ENCODE measurements at places on chromosomes 5 and 9.

DNA sequence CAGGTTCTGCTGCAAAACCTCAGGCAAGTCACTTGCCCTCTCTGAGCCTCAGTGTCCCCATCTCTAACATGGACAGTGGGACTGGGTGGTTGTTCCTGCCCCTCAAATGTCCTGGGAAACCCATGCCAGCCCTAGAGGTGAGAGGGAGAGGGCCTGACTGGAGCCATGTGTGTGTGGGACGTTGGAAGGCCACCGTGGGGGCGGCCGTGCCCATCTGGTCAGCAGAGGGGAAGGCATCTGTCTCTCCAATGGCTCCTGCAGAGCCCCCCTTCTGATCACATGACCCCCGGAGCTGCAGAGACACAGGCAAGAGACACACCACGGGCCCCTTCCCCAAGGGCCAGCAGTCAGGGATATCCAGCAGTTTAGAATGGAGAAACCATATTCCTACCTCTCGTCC is 1.7 kb downstream of the DNM1 start:
- no peak for DNase-seq

DNA sequence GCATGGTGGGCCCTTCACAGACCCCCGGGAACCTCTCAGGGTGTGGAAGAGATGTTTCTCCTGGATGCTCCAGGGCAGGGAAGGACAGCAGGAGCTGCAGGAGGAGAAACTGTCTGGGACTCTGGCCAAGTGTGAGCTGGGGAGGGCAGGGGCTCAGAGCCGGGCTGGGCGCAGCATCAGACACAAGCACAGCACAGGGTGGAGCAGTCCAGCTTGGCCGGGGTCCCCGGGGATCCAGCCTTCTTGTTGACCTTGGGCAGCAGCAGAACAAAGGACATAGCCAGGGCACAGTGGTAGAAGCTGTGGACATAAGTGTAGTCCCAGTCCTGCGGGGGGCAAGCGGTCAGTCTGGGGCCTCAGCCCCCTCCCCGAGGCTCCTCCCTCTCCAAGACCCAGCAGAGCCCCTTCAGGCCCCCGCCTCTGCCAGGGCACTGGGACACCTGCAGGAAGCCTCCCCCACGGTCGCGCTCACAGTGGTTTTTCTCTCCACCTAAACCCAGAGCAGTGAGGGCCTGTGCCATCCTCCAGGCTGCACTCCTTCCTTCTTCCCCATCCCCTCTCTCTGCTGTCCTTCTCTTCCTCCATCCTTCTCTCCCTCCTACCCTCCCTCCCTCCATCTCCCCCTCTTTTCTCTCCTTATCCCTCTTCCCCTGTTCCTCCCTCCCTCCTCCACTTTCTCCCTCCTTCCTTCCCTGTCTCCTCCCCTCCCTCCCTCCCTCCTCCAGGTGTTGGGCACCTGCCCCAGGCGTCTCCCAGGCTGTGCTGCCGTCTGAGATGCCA is 10.1 kb downstream of the MYMK start:
- DNase-seq: peak; percentile 23

DNA sequence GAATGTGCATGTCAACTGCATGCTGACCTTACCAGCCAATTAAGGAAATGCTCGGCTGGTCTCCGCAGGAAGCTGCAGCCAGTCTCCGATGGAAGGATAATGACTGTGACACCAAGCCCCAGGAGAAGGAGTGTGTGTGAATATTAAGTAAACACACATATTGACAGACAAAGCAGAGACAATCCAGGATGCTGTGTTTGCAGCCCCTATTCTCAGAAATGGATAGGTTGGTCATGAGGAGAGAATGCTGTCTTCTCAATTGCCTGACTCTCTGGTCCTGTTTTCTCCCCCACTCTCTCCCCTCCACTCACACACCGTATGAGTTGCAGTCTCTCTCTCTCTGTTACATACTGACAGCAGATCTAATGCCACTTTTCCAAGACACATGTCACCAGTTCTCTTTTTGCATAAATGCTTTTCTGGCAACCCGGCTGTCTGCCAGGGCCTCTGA is 85.7 kb downstream of the EPB41L4A start:
- DNase-seq: no peak

DNA sequence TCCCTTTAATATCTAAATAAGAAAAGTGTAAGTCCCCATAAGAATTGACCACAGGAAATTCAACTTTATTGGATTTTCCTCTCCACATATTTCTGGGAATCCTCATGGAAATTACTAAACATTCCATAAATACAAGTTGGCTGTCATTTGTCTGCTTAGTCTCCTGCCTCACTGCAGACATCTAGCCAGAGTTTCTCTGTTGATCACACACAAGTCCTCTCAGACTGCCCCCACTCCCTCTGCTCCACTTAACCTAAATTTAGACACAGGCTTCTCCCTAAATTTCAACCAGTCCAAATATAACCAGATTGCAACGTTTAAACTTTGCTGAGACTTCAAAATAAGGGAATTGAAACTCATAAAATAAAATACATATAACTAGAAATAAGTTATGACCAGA is 982.1 kb downstream of the DTWD2 start:
- no peak for DNase-seq

GRCh38 chr5:172579403-172579990 is 61.6 kb upstream of the NEURL1B start:
- no peak for DNase-seq

- DNase-seq: peak; percentile 9
Measured at GRCh38 chr9:16626577-16627130, 243.8 kb downstream of the BNC2 start.

DNA sequence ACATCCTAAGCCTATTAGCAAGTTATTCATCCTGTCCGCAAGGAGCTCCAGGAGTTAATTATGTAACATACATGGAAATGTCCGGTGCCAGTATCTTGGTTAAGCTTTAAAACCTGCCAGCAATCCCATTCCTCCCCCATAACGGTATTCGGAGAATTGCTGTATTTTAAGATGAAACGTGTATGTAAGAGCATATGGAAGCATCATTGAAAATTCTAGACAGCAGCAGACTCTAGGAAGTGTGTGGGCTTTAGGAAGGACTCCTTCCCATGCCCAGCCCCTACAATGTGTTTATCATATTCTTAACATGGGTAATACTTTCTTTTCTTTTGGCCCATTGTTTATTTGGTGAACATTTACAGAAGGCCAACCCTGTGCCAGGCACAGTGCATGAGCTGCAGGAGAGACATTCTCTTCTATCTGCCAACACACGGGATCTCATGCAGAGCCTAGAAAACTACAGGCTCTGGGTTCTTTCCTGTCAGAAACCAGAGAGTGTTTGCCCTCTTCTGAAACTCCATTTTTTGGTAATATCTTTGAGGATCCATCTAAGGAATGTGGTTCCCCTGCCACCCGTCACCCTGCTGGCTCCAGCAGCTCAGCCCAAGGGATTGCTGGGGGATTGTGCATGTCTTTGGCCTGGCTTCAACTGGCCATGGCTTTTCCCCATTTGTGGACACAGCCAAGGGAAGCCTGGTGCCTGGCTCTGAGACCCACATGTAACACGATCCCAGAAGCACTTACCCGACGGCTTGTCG is 15.1 kb downstream of the ANGPTL2 start:
- no peak for DNase-seq

DNA sequence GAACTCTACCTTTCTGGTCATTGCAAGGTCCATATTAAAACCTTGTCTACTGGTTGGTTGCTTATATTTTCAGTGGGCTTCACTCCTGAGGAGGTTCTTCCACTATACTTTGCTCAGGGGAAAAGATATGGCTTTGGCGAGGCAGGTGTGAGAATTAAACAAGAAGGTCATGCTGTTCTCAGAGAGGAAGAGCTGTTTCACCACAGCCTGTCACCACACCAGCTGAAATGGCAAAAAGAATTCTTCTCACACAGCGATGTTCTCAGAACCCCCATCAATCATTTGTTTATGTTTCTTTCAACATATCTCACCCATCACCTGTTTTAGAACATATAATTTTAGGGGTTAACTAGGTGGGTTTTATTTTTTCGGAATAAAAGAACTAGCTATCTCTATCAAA is 38.6 kb downstream of the CAPSL start:
- no peak for DNase-seq

GRCh38 chr9:111559000-111559610 is 34.1 kb downstream of the ZNF483 start:
- DNase-seq: no peak

GRCh38 chr5:72621576-72621975 is 114.4 kb upstream of the ZNF366 start:
- no peak for DNase-seq

DNA sequence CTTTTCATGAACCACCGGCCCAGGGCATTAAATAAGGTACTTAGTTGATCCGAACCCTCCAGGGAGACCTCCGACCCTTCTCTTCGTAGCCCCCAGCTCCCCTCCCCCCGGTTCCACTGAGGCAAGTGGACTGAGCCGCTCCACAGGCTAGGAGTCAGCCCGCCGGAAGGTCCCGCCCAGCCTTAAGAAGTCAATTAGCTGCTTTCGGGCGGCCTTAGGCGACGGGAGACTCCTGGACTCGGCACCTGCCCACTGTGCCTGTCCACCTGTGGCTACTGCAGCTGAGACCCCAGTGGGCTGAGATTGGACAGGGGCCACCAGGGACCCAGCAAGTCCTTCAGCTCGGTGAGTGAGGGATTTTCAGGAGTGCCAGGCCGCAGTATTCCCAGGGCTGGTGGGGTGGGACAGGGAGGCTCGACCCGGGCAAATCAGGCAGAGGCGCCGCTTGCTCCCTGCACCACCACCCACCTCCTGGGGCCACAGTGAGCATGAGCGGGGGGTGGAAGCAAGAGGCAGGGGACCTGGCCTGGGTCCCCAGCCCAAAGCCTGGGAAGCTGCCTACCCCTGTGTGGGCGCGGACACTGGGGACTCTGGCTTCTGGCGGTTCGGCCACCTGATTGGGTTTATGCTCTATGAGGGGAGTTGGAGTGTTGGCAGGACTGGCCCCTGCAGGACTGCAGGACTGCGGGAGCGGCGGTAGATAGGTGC is 39.6 kb upstream of the SPATA31E1 start:
- no peak for DNase-seq

GRCh38 chr9:130962418-130963316 is 23.6 kb upstream of the FIBCD1 start:
- no peak for DNase-seq

GRCh38 chr5:37836592-37837413 is 3.0 kb downstream of the GDNF start:
- DNase-seq: no peak

GRCh38 chr9:37923796-37924427 is 20.0 kb upstream of the SLC25A51 start:
- DNase-seq: no peak

DNA sequence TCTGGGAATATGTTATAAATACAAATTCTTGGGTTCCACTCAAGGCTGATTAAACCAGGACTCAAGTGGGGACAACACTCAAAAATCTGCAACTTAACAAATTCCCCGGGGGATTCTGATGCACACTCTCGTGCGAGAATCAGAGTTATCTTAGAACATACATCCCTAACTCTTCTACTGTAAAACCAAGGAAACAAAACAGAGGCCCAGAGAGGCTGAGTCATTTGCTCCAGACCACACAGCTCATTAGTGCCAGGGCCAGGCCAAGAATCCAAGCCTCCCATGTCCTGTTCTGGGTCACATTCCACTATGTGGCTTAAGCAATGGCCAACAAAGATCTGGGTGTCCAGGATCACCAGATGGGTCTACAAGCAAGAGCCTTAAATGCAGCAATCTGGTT is 166.0 kb downstream of the ADAMTS12 start:
- DNase-seq: no peak

- DNase-seq: no peak
Measured at GRCh38 chr5:145396888-145397287, 438.3 kb downstream of the PRELID2 start.

- DNase-seq: no peak
Measured at GRCh38 chr9:38172586-38172985, 103.6 kb upstream of the SHB start.

DNA sequence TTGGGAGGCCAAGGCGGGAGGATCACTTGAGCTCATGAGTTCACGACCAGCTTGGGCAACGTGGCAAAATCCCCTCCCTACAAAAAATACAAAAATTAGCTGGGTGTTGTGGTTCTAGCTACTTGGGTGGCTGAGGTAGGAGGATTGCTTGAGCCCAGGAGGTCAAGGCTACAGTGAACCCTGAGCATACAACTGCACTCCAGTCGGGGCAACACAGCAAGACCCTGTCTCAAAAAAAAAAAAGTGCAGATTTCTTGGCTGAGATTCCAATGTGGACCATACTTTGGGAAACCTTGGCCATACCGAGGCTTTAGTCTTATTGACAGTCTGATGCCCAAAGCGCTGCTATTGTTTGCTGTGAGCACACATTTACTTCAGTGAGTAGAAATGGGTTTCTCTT is 113.6 kb upstream of the CLINT1 start:
- no peak for DNase-seq

DNA sequence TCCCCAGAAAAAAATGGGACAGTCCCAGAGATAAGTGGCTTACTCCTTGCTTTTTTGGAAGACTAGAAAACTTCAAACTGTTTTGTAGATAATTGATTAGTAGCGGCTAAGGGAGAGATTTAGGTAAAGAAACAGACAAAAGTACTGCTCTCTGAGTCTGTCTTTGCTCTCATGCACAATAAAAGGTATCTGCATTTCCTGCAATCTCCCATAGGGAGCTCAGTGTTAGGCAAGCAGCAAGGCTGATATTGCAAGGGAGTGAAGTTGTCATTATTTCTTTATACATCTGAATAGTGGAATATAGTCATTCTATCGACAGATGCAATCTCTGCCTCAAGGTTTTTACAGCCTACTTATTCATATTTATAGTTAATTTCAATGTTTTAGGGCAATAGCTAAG is 54.9 kb upstream of the CAMK4 start:
- DNase-seq: no peak

- DNase-seq: no peak
Measured at GRCh38 chr9:13002740-13003139, 227.9 kb downstream of the LURAP1L start.

DNA sequence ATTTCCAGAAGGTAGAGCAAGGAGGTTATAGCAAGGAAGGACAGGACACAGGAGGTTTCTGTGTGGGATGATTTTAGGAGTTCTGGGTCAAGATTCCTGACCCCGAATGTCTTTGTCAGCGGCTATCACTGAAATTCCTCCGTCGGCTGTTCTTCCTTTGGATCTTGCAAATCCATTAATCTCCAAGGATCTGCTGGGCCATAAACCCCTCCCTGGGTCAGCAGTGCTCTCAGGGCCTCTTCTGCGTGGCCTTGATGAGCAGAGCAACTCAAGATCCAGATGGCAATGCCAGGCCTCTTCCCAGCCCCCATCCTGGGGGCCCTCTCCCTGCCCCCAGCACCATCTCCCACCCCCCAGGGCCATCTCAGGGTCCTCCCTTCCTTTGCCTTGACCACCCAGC is 16.3 kb upstream of the COL27A1 start:
- no peak for DNase-seq

- DNase-seq: no peak
Measured at GRCh38 chr5:115487756-115488155, 56.8 kb downstream of the FEM1C start.

- no peak for DNase-seq
Measured at GRCh38 chr5:147534172-147534951, 24.5 kb upstream of the DPYSL3 start.

- no peak for DNase-seq
Measured at GRCh38 chr5:34599471-34600117, 56.5 kb upstream of the RAI14 start.
